Stomach (tissue), 19 donors: ENCODE measurements at places on chromosomes 16 and 17. TPM values are rescaled to one million over a fixed set of nuclear protein-coding genes. Genes with fewer than 3 reads are reported as not detected.

The CIITA gene
- 67.1 TPM for total RNA-seq

The VTN gene
- 0.72 TPM for total RNA-seq

The SSTR5 gene
- not detected for total RNA-seq

The CCDC154 gene
- total RNA-seq = not detected
